ENCODE measurements at places on chromosomes 12 and 14. TPM values are rescaled to one million over a fixed set of nuclear protein-coding genes. Genes with fewer than 3 reads are reported as not detected.

GRCh38 chr14:102900631-102901571 lies 21.6 kb upstream of the AMN start:
- DNase-seq: no peak

DNA sequence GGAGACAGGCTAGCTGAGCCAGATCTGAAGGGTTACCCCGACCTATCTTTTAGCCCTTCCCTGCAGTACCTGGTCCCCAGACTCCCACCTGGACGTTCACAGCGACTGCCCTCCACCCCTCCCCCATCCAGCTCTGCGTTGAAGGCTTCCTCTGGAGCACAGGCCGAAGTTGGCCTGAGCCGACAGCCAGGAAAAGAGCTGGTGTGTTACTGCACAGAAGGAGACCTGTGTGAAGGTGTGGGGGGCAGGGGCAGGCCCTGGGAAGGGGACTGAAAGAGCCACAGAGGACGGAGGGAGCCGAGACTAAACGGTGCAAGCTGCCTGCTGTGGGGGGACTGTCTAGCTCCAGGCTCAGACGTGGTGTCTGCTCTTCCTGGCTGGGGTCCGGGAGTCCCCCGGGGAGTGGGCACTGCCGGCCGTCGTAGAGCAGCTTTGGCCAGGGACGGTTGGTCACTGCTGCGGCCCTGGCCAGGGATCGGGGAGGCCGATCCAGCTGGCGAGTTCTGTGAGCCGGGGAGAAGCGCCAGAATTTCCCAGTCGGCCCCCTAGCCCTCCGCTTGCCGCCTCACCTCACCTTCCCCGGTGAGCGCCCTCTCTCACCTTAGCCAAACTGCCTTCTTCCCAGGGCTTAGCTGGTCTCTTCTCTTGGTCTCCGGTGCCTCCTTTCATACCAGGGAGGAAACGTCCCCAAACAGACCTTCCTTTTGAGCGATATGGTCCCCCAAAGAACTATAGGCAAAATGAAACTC lies 899 bp upstream of the COL2A1 start:
- DNase-seq: no peak

GRCh38 chr14:54682578-54682977 lies 115.7 kb downstream of the SAMD4A start:
- DNase-seq: no peak

GRCh38 chr12:88833641-88834116 lies 253.4 kb upstream of the KITLG start:
- no peak for DNase-seq

DNA sequence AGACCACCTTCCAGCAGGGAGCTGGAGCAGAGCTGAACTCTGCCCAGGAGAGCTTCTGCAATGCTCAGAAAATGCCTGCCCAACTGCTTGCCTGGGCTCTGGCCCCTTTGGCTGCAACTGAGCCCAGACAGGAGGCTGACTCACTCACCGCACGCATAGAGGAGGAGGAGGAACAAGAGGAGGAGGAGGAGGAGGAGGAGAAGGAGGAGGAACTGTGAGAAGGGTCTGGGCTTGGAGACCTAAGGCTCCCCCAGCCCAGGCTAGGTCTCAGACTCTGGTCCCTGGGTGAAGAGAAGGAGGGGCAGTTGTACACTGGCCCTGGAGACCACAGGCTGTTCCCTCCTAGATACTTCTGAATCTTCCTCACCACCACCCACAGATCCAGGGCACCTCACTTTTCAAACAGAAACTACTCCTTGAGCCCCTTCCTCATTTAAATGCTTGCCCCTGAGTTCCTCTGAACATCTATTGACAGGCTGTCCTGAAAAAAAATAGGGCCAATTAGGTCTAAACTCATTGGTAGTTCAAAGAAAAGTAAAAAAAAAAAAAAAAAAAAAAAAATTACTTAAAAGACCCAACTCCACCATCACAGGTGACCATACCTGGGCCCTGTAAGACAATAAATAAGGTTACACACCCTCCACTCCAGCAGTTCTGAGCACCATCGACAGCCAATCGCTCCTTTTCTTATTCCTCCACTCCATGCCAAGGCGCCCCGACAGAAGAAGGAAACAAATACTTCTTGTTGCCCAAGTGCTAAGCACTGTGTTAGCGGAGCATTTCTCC lies 674 bp downstream of the VDR start:
- DNase-seq: peak; percentile 66

- DNase-seq: no peak
Observed at GRCh38 chr12:55142669-55143565, 16.7 kb downstream of the OR9K2 start.

- no peak for DNase-seq
Observed at GRCh38 chr12:10632226-10632625, 18.8 kb upstream of the MAGOHB start.

GRCh38 chr12:45644541-45644940 lies 85.0 kb upstream of the ARID2 start:
- no peak for DNase-seq

The DDHD1 gene
- 9.0 TPM for total RNA-seq

The PACS2 gene
- total RNA-seq: 67.5 TPM

The TSHR gene
- total RNA-seq: not detected

The KRT83 gene
- total RNA-seq: not detected

The ACOT6 gene
- not detected for total RNA-seq

All from left colon (tissue), 2 donors.